Stimulated activated CD8-positive, alpha-beta memory T cell treated with anti-CD3 and anti-CD28 coated beads, Interleukin-15, amount 100 ng/mL, for 48 hours (primary cell): ENCODE measurements at places on chromosomes 2 and 18.

GRCh38 chr2:98234776-98235175, 111.5 kb upstream of the CNGA3 start:
- no peak for DNase-seq

- DNase-seq = no peak
These were observed 51.1 kb upstream of the STPG4 start for GRCh38 chr2:47206181-47206580.

DNA sequence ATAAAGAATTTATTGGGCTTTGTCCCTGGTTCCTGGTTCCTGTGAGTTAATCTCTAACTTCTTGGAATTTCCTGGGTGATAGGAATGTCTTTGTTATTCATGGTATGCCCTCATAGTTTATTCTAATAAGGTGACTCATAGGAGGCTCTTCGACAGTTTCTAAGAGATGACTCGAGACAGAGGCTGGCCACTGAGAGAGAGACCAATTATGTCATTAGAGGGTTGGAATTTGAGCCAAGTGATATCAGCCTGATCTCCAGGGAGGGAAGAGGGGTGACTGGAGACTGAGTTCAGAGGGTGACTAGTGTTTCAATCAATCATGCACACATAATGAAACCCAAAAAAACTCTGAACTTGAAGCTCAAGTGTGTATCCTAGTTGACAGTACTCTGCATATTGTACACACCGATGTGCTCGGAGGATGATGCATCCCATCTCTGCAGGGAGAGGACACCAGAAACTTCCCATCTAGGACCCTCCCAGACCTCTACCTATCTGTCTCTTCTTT, 185.7 kb downstream of the MTCL1 start:
- no peak for DNase-seq

- no peak for DNase-seq
These were observed 6.0 kb upstream of the DNAH7 start for GRCh38 chr2:196074631-196075030.

GRCh38 chr2:168002021-168002553, 245.3 kb downstream of the STK39 start:
- DNase-seq = no peak

DNA sequence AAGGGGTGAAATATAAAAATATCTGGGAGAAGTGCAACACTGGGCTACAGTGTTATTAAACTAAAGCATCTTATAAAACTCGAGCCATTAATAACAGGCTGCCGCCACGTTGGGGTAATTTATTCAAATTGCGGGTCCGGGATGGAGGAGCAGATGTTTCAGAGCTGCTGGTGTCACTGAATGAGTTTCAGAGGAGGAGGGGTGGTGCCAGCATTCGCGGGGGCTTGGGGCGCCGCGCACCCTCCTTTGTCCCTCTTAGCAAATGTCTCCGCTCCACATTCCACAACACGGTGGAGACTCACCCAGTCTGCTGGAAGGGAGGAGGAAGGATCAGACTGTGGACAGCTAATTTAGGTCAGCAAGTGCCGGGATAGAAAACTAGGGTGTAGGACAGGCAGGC, 260.5 kb downstream of the CELF4 start:
- no peak for DNase-seq

DNA sequence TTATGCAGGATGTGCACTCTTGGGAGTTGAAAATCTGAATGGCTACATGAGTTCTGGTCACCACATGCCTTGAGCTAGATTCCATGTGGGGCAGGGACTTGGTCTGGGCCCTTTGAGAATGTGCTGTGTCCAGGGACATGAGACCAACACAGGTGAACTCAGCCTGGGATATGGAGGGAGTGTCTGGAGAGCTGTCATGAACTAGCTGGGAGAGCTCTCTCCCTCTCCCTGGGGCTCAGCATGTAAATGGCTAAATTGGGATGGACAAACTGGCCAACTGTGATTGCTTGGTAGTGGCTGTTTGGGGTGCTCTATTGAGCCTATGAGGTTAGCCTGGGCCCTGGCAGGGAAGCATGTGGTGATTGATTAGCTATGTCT, 105.1 kb upstream of the HS6ST1 start:
- no peak for DNase-seq

DNA sequence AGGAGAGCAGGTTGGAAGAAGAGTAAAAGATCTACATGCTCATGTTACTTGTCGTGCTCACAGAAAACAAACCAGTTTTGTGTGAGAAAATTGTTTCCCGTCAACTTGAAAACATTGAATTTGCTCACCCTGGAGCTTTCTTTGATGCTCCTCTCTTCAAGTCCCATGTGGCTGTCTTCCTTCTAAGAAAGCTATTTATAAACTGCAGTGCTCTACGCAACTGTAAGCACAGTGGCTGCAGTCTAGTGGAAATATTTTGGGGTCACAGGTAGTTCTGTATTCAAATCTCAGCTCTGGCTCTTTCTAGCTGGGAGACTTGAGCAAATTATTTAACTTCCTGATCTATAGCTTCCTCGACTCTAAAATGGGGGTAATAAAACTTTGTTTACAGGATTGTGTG, 211.8 kb downstream of the PLCL1 start:
- DNase-seq = no peak

DNA sequence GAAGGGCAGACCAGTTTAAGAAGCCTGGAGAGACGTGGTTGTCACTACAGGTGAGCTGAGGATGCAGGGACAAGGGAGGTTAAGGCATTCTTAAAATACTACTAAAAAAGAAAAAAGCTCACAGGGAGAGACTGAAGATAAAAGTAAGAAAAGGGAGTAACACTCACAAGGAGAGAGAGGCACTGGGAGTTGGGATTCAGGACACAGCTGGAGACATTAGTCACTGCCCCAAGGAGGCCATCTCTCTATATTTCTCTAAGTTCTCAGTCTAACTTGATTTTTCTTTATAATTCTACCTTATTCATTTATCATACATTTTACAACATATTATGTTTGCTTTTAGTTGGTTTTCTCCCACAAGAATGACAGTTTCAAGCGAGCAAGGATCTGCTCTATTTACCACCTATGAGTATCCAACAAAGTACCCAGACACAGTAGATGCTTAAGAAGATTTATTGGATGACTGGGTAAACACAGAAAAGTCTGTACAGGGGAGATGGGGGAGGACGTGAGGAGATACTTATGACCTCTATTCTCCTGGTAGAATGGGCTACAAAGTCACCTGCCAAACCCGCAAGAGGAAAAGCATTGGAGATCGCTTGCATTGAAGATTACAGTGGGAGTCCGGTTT, 2.2 kb downstream of the SERPINE2 start:
- no peak for DNase-seq

- no peak for DNase-seq
These were observed 66.0 kb upstream of the SLC14A2 start for GRCh38 chr18:45549290-45549689.

GRCh38 chr2:64914735-64915509, 74.3 kb upstream of the SLC1A4 start:
- no peak for DNase-seq

DNA sequence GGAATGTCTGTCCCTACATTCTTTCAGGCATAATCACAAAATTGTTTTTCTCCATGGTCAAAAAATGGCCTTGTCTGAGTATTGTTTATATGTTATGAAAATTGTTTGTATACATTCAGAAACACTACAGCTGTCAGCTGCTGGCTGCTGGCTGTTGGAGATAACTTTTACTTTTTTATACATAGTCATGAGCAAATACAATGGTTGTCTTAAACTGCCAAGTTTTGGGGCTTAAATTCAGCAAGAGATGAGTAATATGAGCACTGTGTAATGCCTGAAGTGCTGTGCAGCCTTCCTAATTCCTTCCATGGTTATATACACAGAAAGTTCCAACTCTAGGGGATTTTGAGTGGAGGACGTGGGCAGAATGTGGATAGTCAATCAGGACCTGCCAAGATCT, 168.9 kb upstream of the RMP24 start:
- no peak for DNase-seq

- DNase-seq = no peak
These were observed 58.1 kb downstream of the AGAP1 start for GRCh38 chr2:235551965-235552364.

DNA sequence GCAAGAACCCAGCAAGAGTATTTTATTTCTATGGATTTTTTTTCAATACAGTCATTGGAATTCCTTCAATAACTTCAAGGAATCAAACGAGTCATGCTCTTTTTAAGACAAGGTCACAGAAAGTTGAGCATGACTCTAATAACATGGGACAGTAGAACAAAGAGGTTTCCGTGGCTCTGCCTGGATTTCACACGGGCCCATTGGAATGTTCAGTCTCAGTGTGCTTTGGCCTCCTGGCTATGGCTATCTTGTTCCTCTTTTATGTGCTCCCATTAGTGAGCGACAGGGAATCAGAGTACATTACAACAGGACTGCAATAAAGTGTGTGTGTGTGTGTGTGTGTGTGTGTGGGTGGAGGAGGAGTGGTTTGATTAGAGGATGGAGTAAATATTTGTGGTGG, 312.4 kb downstream of the DCC start:
- no peak for DNase-seq

GRCh38 chr18:62037989-62038778, 145.4 kb upstream of the RNF152 start:
- DNase-seq = no peak

DNA sequence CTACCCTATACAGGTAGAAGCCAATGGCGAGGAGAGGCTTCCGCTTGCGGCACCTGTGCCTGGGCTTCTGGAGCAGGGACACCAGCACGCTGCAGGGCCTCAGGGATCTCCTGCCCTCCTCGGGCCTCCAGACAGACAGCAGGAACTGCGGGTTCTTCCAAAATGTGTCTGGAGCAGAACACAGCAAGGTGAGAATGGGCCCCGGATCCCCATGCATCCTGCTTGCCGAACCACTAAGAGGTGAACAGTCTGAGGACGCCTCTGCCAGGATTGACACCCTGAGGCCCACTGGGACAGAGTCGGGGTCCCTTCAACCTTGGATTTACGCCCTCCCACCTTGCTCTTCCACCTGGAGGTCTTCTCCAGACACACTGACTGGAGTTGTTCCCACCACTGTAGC, 25.4 kb downstream of the CAPN14 start:
- no peak for DNase-seq

DNA sequence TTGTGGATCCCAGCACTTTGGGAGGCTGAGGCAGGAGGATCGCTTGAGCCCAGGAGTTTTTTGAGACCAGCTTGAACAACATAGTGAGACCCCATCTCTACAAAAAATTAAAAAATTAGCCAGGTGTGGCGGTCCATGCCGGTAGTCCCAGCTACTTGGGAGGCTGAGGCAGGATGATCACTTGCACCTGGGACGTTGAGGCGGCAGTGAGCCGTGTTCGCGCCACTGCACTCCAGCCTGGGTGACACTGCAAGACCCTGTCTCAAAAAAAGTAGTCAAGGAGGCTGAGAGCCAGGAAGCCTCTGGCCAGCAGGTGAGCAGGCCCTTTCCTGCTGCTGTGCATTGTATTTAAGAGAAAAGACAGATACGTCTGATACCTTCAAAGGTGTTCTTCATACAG, 11.1 kb upstream of the PROC start:
- no peak for DNase-seq

DNA sequence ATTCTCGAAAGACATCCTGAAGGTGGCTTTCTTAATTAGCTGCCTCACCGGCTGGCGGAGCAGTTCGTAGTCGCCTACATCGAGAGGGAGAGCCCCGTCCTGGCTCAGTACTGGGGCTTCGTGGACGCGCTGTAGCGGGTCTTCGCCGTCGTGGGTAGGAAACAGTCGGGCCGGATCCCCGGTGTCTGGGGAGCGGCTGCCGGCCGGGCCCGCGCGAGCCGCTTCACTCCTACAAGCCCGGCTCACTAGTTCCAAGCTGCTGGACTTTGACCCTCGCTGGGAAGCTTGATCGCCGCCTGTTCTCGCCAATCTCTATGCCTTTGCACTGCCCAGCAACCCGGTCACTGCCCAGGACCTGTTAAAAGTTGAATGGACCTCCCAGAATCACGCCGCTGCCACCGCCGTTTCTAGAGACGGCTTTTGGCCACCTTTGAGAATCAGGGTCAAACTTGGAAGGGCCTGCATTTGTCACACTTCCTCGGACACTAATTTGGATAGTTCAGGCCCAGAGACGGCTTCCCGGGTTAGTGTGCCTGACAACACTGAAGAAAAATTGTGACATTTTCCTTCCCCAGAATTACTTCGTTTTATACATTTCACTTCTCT, 41.4 kb upstream of the AKAIN1 start:
- DNase-seq = peak; percentile 10

DNA sequence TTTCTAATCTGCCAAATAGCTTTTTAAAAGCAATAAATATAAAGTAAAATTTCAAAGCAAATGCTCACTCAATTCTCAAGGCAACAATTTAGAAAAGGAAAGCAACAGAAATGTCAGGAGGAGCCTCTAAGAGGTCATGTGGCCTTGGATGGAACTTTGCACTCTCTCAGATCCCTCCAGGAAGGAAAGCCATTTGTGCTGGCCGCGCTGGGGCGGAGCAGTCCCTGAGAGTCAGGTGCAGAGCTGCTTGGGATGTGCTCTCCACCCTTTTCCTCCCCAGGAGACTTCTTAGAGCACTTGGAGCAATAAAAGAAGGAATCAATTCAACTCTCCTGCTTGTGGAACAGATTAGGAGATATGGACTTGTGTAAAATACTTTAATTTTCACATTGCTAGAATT, 379.8 kb upstream of the LINC00305 start:
- no peak for DNase-seq

- no peak for DNase-seq
These were observed 11.1 kb downstream of the OBSL1 start for GRCh38 chr2:219560037-219560892.

DNA sequence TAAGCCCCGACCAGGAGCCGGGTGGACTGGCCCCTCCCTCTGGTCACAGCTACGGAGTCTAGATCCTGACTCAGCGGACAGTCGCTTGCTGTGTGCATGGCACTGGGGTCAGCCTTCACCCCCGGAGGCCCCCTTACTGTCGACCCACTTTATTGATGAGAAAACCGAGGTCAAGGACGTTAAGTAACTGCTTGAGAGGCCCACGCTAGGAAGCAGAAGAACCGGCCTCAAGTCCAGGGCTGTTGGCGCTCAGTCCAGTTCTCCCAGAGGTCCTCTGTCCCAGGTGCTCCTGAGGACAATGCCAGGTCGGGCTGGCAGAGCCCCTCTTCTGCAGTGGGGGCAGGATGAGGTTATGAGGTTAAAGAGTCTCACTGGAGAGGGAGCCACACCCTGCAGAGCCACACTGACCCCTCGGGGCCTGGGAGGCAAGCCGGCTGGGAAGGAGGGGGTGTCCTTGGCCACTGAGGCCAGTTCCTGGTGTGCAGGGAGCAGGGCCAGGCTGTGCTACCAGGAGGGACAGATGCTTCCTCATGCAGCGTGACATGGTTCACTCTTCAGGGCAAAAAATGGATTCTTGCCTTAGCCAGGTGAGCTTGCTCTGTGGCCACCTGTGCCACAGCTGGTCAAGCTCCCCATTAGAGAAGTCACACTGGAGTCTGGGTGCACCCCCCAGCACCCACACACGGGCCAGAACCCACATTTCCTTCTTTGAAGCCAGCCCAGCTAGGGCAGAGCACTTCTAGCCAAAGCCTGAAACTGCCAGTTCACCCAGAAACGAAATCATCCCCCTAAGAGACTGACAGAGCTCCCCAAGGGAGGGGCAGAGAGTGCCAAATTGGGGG, 47.3 kb upstream of the HPCAL1 start:
- no peak for DNase-seq

GRCh38 chr18:28284132-28284531, 107.2 kb upstream of the CDH2 start:
- DNase-seq = no peak
